ENCODE measurements at places on chromosomes 4 and X.

DNA sequence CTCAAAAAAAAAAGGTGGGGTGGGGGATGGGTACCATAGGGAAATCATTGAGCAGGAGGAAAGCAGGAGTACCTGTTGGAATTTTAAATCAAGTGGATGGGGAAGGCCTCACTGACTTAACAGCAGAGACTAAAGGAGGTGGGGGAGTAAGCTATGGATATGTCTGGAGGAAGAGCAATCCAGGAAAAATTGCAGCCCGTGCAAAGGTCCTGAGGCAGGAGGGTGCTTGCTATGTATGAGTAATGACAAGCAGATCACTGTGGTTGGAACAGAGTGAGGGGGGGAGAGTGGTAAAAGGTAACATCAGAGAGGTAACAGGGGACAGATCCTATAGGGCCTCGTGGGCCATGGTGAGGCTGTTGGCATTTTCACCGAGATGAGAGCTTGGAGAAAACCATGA is 4.1 kb downstream of the FTSJ1 start:
- DNase-seq = no peak

DNA sequence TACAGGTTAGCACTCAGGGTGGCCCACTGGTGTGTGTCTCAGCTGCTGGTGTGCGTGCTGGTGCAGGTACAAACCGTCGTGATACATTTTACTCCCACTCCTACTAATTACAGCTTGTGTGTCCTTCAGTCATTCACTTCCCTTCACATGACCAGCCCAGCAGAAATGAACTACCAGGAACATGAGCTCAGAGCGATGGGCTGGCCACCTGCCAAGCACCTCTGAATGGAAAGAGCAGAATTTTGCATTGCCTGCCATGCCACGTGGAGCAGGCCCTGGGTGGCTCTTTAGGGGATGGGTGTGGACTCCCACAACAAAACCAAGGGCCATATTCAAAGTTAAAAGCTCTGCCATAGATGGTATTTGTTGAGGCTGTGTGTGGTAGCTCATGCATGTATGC is 58.9 kb upstream of the PGM2 start:
- DNase-seq = peak; percentile 90

GRCh38 chr4:2166253-2166652 is 75.7 kb downstream of the HAUS3 start:
- no peak for DNase-seq

- peak; percentile 98 for DNase-seq
Observed at GRCh38 chr4:145545538-145546174, 64.0 kb downstream of the SMAD1 start.

GRCh38 chr4:4480685-4481398 is 61.0 kb downstream of the STX18 start:
- DNase-seq = no peak

- DNase-seq = peak; percentile 45
Observed at GRCh38 chr4:41141900-41142299, 72.4 kb downstream of the APBB2 start.

DNA sequence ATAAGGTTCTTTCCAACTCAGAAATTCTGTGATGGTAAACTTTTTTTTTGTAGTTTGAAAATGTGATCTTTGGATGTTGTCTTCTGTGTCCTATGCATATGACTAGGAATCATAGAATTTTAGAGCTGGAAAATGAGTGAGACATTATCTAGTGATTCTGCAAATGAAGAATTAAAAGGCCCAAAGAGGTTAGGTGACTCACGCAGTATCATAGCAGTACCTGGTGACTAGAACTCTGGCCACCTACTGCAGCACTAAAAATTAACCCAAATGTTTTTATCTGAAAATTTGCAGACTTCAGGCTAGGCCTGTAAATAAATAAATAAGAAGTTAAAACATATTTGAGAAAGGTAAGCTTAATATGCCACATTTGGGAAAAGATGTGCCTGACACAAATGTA is 52.8 kb downstream of the NFKB1 start:
- DNase-seq = peak; percentile 34

GRCh38 chrX:16239211-16239610 is 71.9 kb downstream of the MAGEB17 start:
- DNase-seq = peak; percentile 88

- no peak for DNase-seq
Observed at GRCh38 chrX:24080704-24081103, 25.9 kb downstream of the EIF2S3 start.
